Prostate gland (tissue), 2 donors: ENCODE measurements at places on chromosomes 5 and 9.

DNA sequence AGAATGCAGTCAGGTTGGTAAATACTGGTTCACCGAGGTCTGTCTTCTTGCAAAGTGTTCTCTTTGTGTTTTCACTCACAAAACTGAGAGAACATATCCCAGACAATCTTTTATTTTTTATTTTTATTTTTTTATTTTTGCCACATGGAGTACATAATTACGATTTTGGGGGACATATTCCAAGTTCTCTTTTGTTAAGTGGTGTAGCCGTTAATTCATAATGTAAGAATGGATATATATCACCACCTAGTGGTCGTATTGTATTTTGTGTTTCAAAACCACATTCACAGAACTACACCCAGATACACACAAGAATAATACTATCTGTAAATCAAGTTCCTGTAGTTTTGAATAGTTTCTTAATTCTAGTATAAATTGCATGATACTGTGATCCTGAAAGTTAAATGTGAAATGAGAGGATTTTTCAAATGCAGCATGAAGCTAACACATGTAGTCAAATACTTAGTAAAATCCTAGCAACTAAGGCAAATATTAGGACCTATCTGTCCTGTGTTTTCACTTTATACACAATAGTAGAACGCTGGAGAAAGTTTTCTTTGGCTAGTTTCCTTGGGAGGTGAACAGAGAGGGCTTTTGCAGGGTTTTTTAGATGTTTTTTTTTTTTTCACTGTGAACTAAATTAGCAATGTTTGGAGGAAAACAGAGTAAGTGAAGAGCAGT is 92.7 kb downstream of the VCAN start:
- H3K4me1 ChIP-seq: no peaks in the 10 kb centered on the region
- no peak overlapping the region for H3K4me3 ChIP-seq
- H3K36me3 ChIP-seq: no peaks in the 10 kb centered on the region
- DNase-seq: no peak
- H3K27ac ChIP-seq: no peak overlapping the region

DNA sequence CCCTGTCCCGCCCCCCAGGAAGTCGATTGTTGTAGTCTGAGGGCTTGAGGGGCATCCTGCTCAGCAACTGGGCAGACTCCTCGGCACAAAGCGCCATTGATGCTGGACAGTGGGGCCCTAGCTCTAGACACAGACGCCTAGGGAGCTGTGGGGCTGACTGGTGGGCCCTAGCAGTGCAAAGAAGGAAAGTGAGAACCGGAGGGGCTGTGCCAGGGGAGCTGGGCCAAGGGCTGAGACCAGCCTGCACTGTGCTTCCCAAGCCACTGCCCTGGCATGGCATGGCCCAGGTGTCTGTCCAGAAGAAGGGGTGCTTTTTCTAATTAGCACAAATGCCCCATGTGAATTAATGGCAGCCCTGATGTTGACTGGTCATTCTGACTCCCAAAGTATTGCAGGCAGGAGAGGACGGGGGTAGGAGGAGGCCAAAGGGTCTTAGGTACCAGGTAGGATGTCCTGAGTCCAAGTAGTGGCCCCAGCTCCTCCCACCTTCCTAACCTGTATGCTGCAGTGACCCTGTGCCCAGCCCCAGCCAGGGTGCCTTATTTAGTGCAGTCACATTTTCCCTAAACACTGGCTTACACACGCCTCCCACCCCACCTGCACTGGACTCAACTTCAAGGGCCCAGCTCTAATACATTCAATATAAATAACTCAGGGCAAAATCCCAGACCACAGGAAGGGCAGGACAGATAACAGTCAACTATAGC is 15.9 kb downstream of the TCF7 start:
- H3K4me1 ChIP-seq: peaks cover 9% of the 10 kb centered on the region
- DNase-seq: no peak
- no peak overlapping the region for H3K4me3 ChIP-seq
- no peak overlapping the region for H3K27ac ChIP-seq
- no peaks in the 10 kb centered on the region for H3K36me3 ChIP-seq

DNA sequence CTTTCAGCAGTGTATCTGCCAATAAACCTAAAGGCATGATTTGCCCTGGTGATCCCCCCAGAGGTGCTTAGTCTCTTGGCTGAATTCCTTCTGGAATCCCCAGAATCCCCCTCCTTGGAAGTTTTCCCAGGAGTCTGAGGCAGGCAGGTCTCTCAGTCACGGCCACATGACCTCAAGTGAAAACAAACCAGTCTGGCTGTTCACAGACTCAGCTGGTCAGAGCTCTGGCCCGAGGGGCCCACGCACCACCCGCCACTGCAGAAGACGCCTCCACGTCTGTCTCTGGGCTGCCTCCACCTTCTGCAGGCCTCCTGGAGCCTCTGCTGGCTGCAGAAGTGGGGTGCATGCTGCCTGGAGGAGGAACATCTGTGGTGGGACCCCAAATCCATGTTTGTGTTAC is 52.5 kb downstream of the HRH2 start:
- no peaks in the 10 kb centered on the region for H3K36me3 ChIP-seq
- no peaks in the 10 kb centered on the region for H3K4me1 ChIP-seq
- H3K27me3 ChIP-seq: no peaks in the 10 kb centered on the region
- no peak overlapping the region for H3K27ac ChIP-seq

DNA sequence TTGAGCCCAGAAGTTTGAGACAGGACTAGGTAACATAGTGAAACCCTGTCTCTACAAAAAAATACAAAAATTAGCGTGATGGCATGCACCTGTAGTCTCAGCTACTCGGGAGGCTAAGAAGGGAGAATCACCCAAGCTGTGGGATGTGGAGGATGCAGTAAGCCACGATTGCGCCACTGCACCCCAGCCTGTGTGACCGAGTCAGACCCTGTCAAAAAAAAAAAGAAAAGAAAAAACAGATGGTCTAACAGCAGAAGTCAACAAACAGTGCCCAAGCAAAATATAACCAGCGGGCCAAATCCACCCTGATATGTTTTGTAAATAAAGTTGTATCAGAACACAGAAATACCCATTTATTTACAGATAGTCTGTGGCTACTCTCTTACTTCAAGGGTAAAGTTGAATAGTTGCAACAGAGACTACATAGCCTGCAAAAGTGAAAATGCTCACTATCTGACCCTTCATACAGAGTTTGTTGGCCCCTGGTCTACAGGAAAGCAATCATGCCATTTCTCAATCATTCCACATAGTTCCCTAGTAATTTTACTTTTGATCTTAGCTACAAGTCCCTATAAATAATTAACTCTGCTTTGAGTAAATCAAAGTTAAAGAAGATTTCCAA is 383.7 kb downstream of the TLE1 start:
- H3K4me3 ChIP-seq: no peak overlapping the region
- DNase-seq: no peak
- no peak overlapping the region for H3K27ac ChIP-seq
- H3K27me3 ChIP-seq: no peaks in the 10 kb centered on the region
- H3K36me3 ChIP-seq: no peaks in the 10 kb centered on the region

- H3K36me3 ChIP-seq: no peaks in the 10 kb centered on the region
- H3K27ac ChIP-seq: no peak overlapping the region
- peak overlapping the region; percentile 85 for H3K4me3 ChIP-seq
- peaks cover 10% of the 10 kb centered on the region for H3K4me1 ChIP-seq
These were observed 1.2 kb downstream of the ZCCHC9 start for GRCh38 chr5:81302596-81302995.

GRCh38 chr5:150665044-150665443 is 4.0 kb downstream of the MYOZ3 start:
- DNase-seq: no peak
- H3K4me3 ChIP-seq: no peak overlapping the region
- H3K27ac ChIP-seq: no peak overlapping the region
- H3K4me1 ChIP-seq: no peaks in the 10 kb centered on the region
- no peaks in the 10 kb centered on the region for H3K36me3 ChIP-seq
- H3K27me3 ChIP-seq: peaks cover 2% of the 10 kb centered on the region

DNA sequence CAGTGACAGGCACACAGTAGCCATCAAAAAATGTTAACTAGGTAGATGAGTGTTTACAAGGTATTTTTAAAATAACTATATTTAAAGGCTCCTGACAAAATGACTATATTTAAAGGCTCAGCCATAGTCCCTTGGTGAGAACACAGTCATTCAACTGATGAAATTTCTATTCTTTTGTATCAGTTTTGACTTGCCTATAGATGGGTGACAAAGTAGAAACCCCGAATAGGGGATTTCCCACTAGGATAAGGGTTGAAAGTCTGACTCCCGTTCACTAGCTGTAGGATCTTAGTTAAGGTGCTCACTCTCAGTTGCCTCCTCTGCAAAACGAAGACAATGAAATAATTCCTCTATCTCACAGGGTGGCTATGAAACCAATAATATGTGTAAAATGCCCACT is 218.2 kb downstream of the TSSK1B start:
- no peaks in the 10 kb centered on the region for H3K27me3 ChIP-seq
- H3K27ac ChIP-seq: no peak overlapping the region
- H3K36me3 ChIP-seq: no peaks in the 10 kb centered on the region
- no peak for DNase-seq

DNA sequence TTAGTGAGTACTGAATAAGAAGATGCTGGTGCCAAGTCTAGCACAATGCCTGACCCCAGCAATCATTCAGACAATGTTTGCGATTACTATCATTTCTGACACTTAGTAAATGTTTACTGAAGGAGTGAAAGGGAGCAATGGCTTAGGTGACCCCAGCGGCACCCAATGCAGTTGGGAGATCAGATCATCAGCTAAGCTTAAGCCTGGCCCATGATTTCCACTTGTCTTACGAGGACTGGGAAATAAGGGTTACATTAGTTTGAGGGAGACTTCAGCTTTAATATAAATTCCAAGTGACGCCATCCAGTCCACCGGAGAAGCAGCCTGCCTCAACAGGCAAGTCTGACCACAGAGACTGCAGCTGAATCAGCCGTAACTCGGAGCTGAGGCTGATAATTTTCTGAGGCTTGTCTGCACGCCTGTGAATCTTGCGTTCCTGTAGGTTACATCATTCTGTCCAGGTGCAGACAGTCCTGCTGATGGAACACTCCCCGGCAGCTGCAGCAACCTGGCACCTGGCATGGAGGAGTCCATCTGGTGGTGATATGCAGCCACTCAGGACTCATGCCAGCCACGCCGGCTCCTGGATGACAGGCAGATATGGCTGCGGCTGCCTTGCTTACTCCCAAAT is 34.9 kb upstream of the FGF1 start:
- no peaks in the 10 kb centered on the region for H3K4me1 ChIP-seq
- H3K27me3 ChIP-seq: no peaks in the 10 kb centered on the region
- H3K27ac ChIP-seq: peak overlapping the region; percentile 2
- no peaks in the 10 kb centered on the region for H3K36me3 ChIP-seq

DNA sequence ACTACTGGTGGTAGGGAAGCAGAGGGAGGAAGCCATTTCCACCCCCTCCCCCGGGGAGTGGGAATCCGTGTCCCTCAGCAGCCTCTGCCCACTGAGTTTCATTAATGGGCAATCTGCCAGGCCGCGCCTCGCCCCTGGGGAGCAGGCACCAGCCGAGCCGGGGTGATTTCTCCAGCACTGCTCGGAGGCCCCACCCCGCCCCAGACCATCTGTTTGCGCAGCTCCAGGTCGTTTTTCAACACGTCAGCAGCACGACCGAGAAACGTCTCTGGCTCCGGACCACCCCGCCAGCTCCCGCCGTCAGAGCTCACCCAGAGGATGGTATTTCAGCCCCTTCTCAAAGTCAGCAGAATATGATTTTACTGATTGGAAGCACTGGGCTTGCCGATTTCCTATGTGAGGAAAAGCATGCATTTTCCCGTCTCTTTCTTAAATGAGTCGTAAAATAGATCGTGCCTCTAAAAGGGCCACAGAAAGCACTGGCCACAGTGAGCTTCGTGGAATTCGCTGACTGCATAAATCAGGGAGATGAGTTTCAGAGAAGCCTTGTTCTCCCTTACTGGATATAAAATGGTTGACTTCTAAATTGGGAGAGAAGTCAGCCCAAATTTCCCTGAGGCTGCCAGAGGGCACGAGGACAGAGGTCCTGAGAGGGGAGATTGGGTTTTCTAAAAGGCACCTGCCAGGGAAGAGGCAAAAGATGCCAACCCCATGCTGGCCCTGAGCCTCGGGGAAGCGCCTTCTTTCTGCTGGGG is 47.0 kb downstream of the OLFM1 start:
- no peak overlapping the region for H3K27ac ChIP-seq
- no peaks in the 10 kb centered on the region for H3K4me1 ChIP-seq

- H3K27me3 ChIP-seq: no peaks in the 10 kb centered on the region
- H3K4me3 ChIP-seq: no peak overlapping the region
- no peaks in the 10 kb centered on the region for H3K4me1 ChIP-seq
- DNase-seq: no peak
These were observed 31.4 kb upstream of the SARDH start for GRCh38 chr9:133769511-133770075.

GRCh38 chr5:65749956-65750355 is 28.0 kb downstream of the NLN start:
- no peak for DNase-seq
- H3K27ac ChIP-seq: no peak overlapping the region
- H3K4me3 ChIP-seq: no peak overlapping the region
- H3K27me3 ChIP-seq: no peaks in the 10 kb centered on the region
- no peaks in the 10 kb centered on the region for H3K36me3 ChIP-seq
